ENCODE measurements at places on chromosomes 11 and 22.

DNA sequence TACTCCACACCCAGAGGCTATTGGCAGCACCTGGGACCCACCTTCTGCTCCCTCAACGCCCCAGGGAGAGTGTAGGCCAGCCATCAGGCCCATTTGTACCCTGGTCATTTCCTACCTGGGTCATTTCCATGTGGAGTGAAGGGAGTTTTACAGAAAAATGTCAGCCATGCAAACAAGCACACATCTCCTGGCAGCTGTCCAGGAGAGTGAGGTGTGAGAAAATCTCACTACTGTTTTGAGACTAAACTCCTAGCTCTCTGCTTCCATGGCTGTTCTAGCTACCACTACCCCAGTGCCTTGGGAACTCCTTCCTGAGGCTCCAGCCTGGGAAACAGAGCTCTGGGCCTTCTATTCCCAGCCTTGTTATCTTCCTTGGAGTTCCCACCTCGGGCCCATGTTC is 2.8 kb upstream of the TMPRSS13 start:
- no peaks in the 10 kb centered on the region for H3K4me1 ChIP-seq
- H3K27me3 ChIP-seq: no peaks in the 10 kb centered on the region
- no peak overlapping the region for H3K27ac ChIP-seq
- no peak overlapping the region for H3K4me3 ChIP-seq
- DNase-seq: no peak

DNA sequence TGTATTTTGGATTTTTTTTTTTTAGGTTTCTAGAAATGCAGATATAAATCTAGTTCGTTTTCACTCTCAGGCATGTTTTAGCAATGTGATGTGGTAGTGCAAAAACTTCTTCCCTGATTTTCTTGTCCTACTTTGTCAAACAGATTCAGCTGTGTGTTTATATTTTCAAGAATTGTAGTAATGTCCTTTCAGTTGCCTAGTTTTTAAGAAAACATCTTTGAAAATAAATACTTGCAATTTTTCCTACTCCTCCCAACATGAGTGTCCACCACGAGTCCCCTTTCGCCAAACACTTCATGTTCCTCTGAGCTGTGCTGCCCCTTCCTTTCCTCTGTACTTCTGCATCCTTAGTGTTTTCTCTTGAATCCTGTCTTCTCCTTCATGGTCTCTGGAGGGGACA is 686.9 kb downstream of the NTM start:
- H3K4me3 ChIP-seq: no peak overlapping the region
- no peak for DNase-seq
- no peaks in the 10 kb centered on the region for H3K27me3 ChIP-seq
- no peaks in the 10 kb centered on the region for H3K4me1 ChIP-seq
- H3K27ac ChIP-seq: no peak overlapping the region

DNA sequence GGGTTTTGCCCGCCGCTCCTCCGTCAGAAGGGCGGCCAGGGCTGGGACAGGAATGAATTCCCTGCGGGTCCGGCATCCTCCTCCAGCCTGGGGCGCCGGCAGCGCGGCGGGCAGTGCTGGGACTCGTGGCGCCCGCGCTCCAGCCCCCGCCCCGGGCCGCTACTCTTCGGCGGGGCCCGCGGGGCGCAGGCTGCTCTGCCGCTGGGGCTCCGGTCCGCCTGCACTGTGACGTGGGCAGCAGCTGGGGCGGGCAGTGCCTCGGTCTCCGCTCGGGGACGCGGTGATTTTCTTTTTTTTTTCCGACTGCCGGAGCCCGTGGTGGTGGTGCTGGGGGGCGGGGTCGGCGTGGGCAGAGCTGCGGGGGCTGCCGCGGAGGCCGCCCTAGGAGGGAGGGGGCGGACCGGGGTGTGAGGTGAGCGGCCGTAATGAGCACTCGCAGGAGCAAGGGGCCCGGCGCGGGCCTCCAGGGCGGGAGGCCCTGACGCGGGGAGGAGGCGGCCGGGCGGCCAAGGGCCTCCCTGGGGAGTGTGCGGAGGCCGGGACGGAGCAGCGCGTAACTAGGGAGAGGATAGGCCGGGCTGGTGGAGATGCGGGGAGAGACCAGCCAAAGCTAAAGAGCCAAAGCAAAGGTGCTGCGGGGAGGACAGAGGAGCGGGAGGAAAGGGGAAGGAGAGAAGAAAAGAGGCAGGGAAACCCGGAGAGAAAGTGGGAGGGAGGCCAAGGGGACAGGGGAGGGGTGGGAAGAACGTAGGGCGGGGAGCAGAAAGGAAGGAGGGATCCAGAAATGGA is 73.3 kb upstream of the ZBED5 start:
- H3K4me3 ChIP-seq: peak overlapping the region; percentile 51
- H3K36me3 ChIP-seq: no peaks in the 10 kb centered on the region
- peak; percentile 53 for DNase-seq
- H3K4me1 ChIP-seq: no peaks in the 10 kb centered on the region
- no peaks in the 10 kb centered on the region for H3K27me3 ChIP-seq
- peak overlapping the region; percentile 17 for H3K27ac ChIP-seq

DNA sequence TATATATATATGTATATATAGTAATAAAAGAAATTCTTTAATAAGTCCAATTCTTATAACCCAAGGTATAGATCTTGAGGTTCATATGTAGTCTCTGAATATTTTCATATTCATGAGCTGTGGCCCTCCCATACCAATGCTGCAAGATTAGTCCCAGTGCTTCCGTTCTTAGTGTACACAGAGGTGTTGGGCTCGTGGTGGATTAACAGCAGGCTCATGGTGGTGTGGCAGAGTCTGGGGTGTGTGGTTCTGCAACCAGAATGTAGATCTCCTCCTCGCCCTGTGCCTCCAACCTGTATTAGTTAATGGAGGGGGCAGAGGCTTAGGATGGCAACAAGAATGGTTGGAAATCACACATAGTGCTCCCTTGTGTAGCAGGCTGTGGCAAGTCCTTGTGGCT is 16.8 kb downstream of the PRDM10 start:
- H3K27me3 ChIP-seq: no peaks in the 10 kb centered on the region
- H3K4me1 ChIP-seq: no peaks in the 10 kb centered on the region
- no peaks in the 10 kb centered on the region for H3K36me3 ChIP-seq
- no peak overlapping the region for H3K27ac ChIP-seq

DNA sequence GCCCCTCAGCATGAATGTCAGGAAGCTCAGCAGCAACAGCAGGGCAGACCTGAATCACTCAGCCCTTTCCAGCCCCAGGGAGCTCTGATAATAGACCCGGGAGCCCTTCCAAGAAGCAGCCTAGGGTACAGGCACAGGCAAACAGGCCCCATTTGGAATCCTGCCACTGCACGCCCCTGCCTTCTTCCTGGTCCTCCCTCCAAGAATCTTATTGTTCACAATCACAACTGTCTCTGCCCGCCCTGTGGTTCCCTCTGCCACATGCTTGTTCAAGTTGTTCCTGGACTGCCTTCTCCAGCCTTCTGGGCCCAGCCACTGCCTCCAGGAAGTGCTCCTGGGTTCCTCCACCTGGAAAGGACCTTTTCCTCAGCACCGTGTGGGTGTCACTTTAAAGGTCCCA is 54.6 kb downstream of the LRRC32 start:
- H3K4me3 ChIP-seq: no peak overlapping the region
- DNase-seq: no peak
- H3K27ac ChIP-seq: peak overlapping the region; percentile 4
- no peaks in the 10 kb centered on the region for H3K4me1 ChIP-seq

DNA sequence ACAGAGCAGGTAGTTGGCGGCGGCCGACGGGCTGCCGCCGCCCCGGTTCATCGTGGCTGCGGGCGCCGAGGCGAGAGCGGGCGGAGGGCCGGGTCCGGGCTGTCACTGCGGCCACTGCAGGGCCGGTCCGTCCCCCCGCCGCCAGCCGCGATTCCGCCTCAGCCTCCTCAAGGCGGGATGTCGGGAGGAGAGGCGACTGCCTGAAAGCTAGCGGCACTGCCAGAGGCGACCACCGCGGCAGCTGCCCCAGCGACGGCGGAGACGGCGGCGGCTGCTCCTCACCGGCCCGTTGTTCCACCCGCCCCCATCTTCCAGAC is 234 bp downstream of the SESN3 start:
- H3K27ac ChIP-seq: peak overlapping the region; percentile 86
- no peaks in the 10 kb centered on the region for H3K27me3 ChIP-seq
- H3K36me3 ChIP-seq: no peaks in the 10 kb centered on the region
- no peak for DNase-seq
- peak overlapping the region; percentile 84 for H3K4me3 ChIP-seq
